H54 (cell line): ENCODE measurements at places on chromosomes 7 and 10.

DNA sequence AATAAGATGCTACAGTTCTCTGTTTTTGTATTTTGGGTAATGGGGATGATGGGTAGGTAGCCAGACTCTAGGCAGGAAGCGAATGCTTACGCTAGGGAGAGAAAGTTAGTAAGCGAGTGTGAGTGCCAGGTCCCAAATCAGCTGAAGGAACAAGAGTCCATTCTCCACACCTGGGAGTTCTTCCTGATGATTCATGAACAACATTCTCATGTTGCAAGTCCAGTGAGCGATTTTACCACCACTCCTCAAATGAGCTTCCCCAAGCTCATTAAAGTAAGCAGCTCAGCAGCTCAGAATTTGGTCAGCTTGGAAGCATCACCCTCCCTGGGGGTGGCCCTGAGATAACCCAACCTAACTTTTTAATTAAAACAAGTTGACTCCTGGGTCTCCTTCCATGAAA is 27.3 kb downstream of the SH3PXD2A start:
- DNase-seq: no peak

DNA sequence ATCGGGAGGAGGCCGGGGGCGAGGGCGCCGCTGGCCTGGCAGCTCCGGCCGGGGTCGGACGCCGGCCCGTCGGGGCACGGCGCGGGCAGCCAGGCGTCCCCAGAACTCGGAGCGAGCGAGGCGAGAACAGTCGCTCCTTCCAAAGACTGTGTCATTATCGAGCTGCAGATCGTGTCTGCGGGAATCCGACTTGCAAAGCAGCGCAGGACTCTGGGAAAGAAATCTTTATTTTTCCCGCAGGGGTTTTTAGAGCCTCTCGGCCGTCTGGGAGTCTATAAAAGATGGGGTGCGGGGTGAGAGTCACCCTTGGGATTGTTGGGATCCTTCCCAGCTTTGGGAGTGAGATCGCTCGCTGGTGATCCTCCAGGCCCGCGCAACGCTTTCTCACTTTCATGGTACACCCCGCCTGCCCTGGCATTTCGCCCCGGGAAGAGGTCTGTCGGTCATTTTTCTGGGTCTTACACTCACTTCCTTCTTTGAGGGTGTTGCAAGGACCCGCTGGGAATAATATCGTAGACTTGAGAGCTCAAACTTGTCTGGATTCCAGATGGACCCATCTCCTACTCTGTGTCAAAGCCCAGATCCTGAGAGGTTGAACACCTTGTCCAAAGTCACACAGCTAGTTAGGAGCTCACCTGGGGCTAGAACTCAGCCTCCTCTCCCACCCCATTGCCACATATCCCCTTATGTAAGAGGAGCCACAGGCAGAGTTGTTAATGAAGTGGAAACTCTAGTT is 1.0 kb downstream of the UBTD1 start:
- peak; percentile 59 for DNase-seq

DNA sequence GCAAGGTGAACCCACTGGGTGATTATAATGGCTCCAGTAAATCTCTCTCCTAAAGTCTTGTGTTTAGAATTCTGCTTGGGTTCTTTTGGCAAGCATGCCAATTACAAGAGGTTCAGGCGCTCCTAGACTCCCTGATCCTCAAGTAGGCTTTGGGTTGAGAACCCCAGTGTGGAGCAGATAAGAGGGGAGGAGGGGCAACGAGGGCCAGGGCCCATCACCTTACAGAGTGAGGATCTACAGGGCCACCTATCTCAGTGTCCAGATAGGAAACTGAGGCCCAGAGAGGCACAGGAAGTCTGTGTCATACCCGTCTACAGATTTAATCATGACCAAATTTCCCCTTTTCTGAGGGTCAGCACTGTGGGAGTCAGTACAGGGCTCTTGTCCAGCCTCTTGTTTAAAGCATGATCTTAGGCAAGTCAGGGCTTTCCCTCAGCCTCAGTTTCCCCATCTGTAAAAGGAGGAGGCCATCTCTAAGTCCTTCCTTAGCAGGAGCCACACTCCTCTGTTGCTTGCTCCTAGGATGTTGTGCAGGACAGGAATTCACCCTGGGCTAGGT is 4.4 kb downstream of the TACR2 start:
- no peak for DNase-seq

GRCh38 chr10:30985512-30985911 is 46.2 kb downstream of the ZNF438 start:
- DNase-seq: no peak
